T47D (cell line): ENCODE measurements at places on chromosomes 4 and X.
A peak's percentile ranks its signal among the peaks of the same experiment; 100 is the strongest.

DNA sequence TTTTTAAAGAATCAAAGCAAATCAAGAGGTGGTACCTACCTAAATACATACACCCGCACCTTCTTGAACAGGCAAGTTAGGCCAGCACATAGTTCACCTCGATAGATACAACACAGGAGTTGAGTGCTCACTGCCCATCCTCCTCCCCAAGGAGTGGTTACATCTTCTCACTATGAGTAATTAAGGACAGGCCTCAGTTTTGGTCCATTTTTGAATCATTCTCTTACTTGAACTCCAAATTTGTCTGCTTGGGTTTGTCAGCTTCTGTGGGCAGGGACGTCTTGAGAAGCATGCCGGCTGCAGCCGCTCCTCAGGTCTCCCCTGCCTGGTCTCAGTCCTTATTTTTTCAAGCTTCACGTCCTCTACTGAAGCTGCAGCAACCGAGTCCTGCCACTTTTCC is 190.6 kb upstream of the RBPJ start:
- DNase-seq, result no peak

GRCh38 chrX:101160001-101160400 is 59.6 kb upstream of the DRP2 start:
- no peak for DNase-seq

DNA sequence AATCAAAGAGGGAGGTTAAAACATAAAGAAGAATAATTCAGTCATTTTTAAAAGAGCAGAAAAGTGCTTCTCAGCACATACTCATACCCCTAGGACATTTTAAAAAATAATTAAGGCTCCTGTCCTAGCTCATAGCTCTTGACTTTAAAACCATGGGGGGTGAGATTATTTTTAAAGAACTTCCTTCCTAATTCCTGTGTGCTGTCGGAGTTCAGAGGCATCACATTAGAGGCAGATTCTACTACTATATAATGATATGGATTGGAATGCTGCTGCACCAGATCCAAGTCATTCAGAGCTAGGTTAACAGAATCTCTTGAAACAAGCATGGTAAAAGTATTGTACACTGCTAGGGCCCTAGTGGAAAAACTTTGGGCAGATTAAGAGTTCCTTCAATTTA is 456.5 kb upstream of the ADGRL3 start:
- DNase-seq, result no peak

DNA sequence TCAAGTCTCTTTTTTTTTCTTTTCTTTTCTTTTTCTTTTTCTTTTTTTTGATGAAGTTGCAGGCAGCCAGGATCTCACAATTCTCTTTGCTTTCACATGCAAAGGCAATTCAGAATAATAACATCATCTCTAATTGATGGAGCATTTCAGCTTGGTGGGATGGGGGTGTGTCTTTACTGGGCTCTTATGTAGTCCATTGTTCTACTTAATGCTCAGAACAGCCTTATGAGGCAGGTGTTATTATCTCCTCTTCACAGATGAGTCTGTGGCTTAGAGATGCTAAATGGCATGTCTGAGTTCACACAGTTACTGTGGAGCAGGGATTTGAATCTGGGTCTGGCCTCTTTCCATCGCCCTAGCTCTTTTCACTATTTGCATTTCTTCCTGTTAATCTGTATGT is 70.2 kb downstream of the TRPC5 start:
- no peak for DNase-seq

GRCh38 chr4:53830511-53830910 is 233.9 kb downstream of the CHIC2 start:
- no peak for DNase-seq

- DNase-seq, result no peak
Observed at GRCh38 chr4:152943672-152944071, 7.5 kb downstream of the FHDC1 start.

GRCh38 chrX:30887721-30888120 is 1.3 kb downstream of the TAB3 start:
- DNase-seq, result no peak

DNA sequence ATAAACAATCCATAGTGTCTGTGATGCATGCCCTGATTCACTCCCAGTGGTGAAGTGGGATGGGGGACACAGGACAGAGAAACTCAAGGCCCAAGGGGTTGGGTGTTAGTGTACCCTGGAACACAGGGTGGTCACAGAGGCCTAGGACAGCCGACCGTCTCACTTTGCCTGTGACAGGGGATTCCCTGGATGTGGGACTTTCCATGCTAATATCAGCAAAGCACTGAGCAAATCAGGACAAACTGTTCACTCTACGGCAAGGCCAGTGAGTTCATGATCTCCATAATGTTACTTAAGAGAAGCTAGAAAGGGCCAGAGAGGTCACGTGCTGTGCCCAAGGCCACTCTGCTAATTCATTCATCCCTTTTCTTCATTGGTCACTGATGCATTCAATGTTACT is 158.7 kb upstream of the RBPJ start:
- no peak for DNase-seq

- DNase-seq, result no peak
Observed at GRCh38 chr4:71202705-71203104, 136.1 kb upstream of the SLC4A4 start.

DNA sequence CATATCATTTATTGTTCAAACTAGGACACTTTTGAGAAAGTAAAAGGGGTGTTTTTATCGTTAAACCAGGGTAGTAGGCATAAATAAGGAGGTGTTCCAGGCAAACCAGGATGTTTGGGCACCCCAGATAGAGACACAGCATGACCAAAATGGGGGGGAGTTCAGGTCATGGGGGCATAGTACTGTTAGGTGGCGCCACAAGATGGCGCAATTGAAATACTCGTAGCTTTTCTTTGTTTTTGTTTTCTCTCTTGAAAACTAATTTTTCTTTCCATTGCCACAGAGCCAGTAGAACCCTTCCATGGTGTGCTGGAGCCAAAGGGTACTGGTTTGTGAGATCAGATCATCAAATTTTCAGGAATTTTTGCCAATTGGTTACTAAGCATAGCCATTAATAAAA is 283.4 kb downstream of the BCOR start:
- peak; percentile 57 for DNase-seq

DNA sequence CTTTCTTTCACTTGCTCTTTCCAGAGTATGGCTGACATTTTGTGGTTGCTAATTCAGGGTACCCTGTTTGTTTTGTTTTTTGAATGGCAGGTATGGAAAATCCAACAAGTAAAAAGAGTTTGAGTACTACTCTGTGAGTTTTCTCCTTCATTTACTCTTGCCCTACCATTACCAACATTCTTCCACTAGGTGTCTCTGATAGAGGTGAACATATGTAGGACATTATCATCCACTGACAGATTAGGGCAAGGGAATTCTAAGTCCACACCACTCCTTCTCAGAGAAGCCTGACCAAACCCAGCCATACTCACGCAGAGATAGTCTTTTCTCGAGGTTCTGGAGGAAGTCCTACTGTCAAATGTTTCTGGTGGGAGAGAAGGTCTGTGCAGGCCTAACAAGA is 36.7 kb upstream of the HDAC8 start:
- peak; percentile 10 for DNase-seq

DNA sequence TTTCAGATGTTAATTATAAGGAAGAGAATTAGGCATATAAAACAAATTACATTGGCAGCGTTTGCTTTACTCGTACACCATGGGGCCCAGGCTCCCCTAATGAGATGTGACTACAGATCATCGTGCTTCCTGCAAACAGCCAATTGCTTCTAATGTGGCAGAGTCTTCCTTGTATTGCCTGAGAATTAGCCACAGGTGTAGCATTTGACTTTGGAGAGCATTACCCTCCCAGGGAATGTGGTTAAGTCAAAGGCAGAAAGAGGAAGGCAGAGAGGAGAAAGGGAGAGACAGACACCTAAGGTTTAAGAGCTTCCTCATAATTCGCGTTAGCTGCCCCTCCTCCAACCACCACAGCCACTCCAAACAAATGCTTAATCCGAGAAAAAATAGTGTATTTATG is 97.0 kb downstream of the MID1IP1 start:
- no peak for DNase-seq

DNA sequence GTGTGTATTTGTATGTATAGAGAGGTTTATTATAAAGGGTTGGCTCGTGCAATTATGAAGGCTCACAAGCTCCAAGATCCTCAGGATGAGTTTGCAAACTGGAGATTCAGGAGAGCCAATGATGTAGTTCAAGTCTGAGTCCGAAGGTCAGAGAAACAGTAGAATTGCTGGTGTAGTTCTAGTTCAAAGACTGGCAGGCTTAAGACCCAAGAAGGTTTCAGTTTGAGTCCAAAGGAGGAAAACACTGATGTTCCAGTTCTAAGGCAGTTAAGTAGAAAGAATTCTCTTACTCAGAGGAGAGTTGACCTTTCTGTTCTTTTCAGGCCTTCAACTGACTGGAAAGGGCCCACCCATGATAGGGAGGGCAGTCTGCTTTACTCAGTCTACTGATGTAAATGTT is 89.1 kb downstream of the PTPN13 start:
- no peak for DNase-seq

DNA sequence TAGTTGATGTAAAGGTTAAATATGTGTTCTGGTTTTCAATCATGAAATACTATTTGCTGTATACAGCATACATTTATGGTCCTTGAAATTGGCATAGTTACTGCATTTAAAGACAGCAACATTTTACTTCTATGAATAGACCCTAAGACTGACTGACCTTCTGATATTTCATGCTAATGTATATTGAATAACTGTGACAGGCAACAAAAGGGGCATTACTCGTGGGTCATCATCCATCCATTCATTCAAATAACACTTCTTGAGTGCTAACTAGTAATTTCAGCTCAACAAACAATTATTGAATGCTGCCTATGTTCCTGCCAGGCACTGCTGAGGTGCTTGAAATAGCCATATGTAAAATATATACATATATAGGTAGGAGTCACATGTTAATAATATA is 92.8 kb upstream of the ADAMTS3 start:
- DNase-seq, result no peak

GRCh38 chrX:110159235-110159634 is 156.3 kb downstream of the TMEM164 start:
- DNase-seq, result no peak

DNA sequence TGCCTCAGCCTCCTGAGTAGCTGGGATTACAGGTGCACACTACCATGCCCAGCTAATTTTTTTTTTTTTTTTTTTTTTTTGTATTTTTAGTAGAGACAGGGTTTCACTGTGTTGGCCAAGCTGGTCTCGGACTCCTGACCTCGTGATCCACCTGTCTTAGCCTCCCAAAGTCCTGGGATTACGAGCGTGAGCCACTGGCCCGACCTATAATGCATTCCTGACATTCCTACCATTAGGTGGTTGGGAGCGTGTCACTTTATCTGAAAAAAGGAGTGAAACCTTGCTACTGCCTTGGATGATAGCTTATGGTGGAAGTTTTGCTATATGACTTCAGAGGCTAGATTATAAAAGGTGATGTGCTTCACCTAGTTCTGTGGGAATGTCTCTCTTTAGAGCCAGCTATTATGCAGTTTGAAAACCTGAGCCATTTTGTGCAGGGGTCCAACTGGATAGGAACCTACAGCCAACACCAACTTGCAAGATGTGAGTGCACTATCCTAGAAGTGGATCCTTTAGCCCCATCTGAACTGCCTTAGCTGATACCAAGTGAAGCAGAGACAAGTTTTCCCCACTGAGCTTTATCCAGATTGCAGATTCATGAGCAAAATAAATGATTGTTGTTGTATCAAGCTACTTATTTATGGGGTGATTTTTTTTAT is 29.8 kb upstream of the EMCN start:
- DNase-seq, result peak; percentile 9

DNA sequence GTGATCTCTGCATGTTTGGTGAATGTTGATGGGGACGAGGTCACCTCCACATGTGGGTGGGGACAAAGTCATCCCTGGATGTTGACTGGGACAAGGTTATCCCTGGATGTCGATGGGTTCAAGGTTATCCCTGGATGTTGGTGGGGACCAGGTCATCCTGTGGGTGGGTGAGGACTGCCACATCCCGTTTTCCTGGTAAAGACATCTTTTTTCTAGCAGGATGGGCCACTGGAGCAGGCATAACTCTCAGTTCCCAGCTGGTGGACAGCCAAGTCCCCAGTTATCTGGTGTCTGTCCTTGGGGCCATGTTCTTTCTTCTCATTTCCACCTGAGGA is 28.3 kb upstream of the PLCXD1 start:
- DNase-seq, result no peak

DNA sequence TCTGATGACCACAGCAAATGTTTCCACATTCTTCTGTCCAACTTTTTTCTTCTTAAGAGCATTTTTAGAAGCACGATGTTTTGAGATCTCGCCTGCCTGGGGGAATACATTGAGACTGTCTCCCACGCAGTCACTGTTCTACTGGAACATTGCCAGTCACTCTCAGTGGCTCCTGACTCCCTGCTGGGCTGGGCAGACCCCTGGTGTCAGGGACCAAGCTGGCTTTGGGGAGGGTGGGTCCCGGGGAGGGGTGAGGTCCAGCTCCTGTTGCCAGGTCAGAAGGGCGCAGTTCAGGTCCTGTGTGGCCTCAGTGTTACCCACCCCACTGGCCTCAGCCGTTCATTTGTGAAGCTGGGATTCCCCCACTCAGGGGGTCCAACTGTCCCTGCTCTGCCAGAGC is 18.9 kb upstream of the ABLIM2 start:
- DNase-seq, result no peak

GRCh38 chr4:3518511-3518880 is 13.7 kb downstream of the LRPAP1 start:
- no peak for DNase-seq

DNA sequence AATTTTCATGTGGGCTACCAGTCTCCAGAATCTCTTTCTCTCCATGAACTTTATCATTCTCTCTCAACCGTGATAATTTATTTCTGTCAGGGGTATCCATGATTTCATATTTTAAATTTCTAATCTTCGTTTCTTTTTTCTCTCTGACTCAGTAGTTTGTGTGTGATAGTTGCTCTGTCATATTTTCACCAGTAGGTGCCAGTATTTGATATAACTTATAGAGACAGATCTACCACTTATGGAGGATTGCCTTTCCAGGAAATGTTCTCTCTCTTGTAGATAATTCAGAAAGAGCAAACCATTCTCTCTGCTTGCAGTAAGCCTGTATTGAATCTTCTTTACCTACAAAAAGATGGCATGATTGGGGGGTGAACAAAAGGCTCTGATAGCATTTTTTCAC is 79.3 kb upstream of the DYNLT3 start:
- DNase-seq, result peak; percentile 52

GRCh38 chrX:109199726-109200125 is 282.2 kb downstream of the GUCY2F start:
- DNase-seq, result no peak

DNA sequence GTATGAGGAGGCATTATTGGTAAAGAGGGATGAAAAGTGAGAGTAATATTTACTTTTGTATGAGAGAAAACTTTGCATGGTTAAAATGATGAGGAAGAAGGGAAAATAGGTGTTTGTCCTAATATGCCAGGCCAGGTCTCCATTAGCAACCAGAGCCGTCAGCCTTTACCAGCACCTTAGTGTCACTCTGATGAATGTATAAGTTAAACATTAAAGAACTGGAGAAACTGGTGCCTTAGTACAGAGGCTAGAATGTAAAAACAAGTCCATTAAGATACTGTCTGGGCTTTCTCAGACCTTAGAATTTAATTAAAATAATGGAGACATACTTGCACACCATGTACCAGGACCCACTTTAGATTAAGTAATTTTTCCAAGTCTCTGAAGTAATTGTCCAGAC is 222.3 kb downstream of the FAM47A start:
- DNase-seq, result no peak

- no peak for DNase-seq
Observed at GRCh38 chr4:105154576-105154975, 7.9 kb downstream of the TET2 start.
